ENCODE measurements at places on chromosomes 13 and 19. TPM values are rescaled to one million over a fixed set of nuclear protein-coding genes. Genes with fewer than 3 reads are reported as not detected.

RFPL4A gene
- not detected for total RNA-seq

DNA sequence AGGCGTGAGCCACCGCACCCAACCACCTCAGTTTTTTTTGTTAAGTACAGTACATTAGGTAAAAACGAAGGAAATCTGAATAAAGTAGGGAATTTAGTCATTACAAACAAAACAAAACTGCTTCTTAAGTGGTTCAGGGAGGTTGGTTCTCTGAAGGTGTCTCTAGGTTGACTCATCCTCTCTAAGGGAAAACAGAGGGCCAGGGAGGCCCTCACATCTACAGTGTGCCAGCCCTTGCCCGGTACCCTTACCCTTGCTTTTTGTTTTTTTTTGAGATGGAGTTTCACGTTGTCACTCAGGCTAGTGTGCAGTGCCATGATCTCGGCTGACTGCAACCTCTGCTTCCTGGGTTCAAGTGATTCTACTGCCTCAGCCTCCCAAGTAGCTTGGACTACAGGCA, 17.2 kb upstream of the JUND start:
- no peak for DNase-seq

FOSB gene
- total RNA-seq = 13.2 TPM

ZSCAN22 gene
- 4.3 TPM for total RNA-seq

DNA sequence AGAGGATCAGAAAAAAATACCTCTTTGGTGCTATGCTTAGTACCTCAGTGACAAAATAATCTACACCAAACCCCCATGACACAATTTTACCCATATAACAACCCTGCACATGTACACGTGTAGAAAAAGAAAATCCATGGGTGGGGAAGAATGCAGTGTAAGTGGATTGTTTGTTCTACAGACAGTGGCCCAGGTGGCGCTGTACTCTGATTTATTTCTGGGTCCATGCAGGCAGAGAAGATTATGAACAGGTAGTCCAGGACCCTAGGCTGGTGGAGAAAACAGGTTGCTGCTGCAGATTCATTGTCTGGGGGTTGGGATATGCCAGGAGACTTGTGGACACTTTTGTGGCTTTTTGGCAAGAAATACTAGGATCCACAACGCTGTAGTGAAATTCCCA, 9.1 kb downstream of the ZNF100 start:
- no peak for DNase-seq

DNA sequence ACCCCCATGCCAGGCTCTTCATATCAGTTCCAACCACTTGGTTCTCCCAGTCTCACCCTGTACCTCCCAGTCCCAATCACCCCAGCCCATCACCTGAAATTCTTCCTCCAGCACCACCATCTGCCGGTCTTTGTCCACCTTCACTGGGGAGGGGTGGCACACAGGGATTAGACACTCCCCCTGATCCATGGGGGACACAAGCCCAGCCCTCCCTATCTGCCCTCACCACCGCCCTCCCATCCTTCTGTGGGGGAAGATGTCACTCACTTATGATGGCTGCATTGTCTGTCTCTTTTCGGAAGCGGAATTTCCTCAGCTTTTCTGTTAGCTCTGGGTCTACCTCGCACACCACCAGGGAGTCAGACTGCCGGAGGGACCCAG, 685 bp downstream of the GMFG start:
- DNase-seq = no peak

- no peak for DNase-seq
These were observed 13.6 kb upstream of the FBXO17 start for GRCh38 chr19:38989066-38989605.

GRCh38 chr19:55563261-55563690, 17.4 kb downstream of the ZNF579 start:
- no peak for DNase-seq

GRCh38 chr13:111917086-111917485, 149.9 kb upstream of the SOX1 start:
- no peak for DNase-seq

SULT2A1 gene
- 0.10 TPM for total RNA-seq

DNA sequence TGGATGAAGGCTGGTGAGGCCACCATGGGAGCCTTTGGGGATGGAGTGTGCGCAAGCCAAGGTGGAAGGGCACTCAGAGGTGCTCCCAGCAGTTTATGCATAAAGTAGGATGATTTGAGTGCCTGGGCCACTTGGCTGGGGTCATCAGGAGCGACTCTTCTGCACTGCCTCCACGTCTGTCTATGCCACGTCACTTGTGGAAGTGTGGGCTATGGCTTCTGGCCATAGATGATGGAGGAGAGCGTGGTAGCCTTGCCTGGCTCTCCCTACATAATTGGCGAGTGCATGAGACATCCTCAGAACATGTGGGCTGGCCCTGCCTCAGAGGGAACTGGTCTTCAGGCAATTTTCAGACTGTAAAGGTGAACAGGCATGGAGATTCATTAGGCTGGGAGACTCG, 182.9 kb downstream of the TEX29 start:
- DNase-seq = no peak

SRRM5 gene
- total RNA-seq = 0.30 TPM

GRCh38 chr13:31742097-31742734, 2.9 kb downstream of the RXFP2 start:
- peak; percentile 48 for DNase-seq

VSTM1 gene
- not detected for total RNA-seq

DNA sequence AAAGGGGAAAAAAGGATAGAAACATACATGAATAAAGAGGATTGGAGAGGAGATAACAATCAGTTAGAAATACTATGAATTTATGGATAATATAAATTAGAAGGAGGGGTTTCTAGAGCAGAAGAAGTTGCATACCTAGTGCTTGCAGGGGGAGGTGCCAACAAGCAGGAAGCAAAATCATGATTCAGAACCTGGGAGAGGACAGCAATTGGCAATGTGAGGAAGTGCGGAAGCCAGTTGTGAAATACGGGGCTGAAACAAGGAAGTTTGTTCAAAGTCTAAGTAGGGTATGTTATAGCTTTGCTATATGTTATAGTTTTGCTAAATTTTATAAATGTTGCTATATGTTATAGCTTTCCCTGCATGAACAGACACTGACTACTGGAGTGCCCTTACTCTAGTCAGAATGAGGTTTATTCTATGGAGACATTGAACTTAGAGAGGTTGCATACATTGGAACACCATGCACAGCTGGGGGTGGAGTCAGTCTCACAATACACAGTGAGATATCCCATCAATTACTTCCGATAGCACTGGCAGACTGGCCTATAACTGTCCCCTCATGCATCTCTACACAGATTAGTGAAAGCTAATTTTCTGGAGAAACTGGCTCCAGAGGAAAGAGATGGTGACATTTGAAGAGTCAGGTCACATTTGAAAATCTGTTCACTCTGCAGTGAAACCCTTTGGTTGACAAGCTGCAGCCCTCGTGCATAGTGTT, 92.1 kb downstream of the GPC6 start:
- no peak for DNase-seq

DNA sequence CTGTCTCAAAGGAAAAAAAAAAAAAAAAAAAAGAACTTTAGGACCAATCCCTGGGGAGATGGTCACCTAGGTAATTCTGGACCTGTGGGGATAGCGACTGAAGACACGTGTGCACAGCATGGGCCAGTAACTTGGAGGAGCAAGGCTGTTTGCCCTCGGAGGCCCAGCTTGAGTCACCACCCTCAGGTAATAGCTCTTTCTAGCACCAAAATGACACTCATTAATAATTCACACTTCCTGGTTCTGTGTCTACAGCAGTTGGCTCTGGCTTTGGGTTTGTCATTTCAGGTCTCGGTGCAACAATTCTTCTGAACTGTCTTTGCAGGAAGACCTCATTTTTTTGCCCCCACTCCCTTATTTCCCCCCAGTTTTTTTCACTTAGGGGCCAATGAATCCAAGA, 3.9 kb upstream of the ATP11A start:
- no peak for DNase-seq

CEACAM3 gene
- not detected for total RNA-seq

DNA sequence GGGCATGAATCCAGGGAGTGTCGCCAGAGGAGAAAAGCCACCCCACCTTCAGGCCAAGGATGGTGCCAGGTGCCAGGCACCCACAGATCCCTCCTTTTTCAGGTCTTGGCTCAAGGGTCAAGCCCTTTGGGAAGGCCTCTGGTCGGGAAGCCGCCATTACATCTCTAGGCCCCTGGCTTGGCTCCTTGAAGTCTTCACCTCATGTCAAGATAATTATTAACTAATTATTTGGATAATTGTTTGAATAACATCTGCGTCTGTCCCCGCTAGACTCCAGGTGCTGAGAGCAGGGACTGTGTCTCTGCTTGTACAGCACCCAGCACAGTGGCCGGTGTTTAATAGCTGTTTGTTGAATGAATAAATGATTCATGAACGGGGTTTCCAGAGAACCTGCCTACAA, 1.2 kb downstream of the KLK13 start:
- DNase-seq = no peak
